ENCODE measurements at places on chromosomes 5 and 9.

GRCh38 chr5:142811866-142812557, 41.8 kb downstream of the ARHGAP26 start:
- no peak for DNase-seq

- DNase-seq = no peak
Observed at GRCh38 chr9:133476941-133477340, 2.0 kb downstream of the SLC2A6 start.

GRCh38 chr9:104961238-104961637, 33.3 kb upstream of the ABCA1 start:
- peak; percentile 62 for DNase-seq

- no peak for DNase-seq
Observed at GRCh38 chr5:82164977-82165713, 113.0 kb downstream of the RPS23 start.

GRCh38 chr5:122494109-122494508, 182.1 kb downstream of the SNCAIP start:
- no peak for DNase-seq

- DNase-seq = no peak
Observed at GRCh38 chr5:152303841-152304240, 101.2 kb downstream of the NMUR2 start.

DNA sequence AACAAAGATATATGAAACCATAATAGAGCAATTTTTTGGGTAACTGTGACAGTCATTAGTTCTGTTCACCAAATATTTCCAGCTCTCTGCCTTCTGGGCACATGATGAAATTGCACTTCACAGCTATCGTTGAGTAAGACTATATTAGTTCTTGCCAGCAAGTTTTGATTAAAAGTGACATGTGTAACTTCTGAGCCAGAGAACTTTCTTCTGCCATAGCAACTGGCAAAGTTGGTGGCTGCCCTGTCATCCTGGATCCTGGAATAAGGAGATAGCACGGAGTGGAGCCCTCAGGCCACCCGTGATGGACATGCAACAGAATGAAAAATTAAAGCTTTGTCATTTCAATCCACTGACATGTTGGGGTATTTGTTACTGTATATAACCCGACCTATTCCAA, 194.4 kb upstream of the VCAN start:
- DNase-seq = no peak

GRCh38 chr5:80399526-80400239, 8.2 kb upstream of the ZFYVE16 start:
- no peak for DNase-seq

DNA sequence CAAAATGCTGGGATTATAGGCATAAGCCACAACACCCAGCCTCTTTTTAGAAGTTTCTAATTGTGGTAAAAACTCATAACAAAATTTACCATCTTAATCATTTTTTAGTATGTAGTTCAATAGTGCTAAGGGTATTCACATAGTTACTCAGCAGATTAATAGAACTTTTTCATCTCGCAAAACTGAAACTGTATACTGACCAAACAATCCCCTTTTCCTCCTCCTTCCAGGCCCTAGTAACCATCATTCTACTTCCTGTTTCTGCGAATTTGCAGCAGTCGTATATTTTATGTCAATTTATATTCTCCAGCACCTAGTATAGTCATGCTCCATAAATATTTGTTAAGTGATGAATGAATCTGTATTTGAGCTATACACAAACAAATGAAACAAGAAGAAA, 86.3 kb upstream of the ERBIN start:
- no peak for DNase-seq

DNA sequence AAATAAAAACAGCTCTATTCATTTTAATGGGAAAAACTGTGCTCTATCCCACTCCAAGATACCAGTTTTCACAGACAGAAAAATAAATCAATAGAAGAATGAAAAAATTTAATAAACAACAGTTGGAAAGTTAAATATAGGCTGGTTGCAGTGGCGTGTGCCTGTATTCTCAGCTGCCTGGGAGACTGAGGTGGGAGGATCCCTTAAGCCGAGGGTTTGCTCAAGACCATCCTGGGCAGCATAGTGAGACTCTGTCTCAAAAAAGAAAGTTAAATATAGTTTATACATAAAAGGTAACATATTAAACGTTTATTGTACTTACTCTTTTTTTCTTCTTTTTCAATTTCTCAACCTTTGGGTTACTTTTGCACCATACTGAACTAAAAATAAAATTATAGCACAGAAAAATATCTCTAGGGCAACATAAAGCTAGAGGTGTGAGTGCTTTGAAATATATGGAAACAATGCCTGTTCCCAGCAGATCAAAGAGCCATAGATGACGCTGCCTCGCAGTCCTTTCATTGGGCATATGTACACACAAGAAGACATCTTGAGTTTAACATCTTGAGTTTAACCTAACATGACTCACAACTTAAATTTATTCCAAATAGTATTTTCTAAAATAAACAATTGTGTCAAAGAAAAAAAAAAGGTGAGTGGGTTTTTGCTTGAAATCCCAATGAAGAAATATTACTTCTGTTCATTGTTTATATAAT, 25.7 kb upstream of the KLF9 start:
- no peak for DNase-seq

GRCh38 chr5:82586181-82586580, 308.0 kb upstream of the RPS23 start:
- no peak for DNase-seq

DNA sequence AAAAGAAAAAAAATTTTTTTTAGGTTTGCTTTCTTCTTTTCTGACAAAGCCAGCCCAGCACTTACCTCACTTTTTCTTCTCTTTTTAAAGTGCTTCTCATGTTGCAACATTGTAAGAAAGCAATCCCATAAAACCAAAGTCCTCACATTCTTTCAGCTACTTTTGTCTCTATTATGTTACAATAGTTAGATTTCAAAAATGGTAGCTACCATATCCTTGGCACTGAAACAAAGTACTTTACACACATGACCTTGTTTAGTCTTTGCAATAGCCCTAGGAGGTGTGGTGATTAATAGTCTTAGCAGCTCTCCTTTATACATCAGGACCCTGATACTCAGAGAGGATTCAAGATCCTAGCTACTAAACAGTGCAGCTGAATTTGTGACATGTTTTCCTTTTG, 23.5 kb upstream of the CARTPT start:
- no peak for DNase-seq

DNA sequence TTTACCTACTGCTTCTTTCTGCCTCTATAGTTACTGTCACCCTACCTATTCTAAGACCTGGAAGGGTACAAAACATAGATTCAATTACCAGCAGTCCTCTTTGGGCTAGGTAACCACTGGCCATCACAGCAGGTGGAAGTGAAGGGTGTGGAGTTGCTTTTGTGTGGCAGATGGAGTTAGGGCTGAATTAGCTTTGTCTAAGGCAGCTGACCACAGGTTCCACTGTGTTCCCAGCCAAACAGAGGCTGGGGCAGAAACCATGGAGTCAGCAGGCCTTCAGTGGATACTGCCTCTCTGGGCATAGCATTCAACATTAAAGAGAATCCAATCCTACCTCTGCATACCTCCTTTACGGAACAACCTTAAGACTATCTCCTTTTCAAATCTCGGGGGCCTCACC, 254.2 kb downstream of the RFX3 start:
- DNase-seq = no peak

GRCh38 chr5:69295088-69295754, 37.4 kb downstream of the CCDC125 start:
- DNase-seq = no peak

GRCh38 chr9:33524306-33524947, 376 bp downstream of the ANKRD18B start:
- DNase-seq = no peak

DNA sequence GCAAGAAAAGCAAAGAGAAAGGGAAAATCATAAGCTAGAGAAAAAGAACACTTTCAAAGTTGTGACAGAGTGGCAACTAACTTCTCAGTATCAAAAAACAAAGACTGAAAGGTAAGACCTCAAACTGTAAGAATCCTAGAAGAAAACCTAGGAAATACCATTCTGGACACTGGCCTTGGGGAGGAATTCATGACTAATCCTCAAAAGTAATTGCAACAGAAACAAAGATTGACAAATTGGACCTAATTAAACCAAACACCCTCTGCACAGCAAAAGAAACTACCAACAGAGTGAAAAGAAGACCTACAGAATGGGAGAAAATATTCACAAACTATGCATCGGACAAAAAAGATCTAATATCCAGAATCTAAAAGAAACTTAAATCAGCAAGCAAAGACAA, 79.1 kb downstream of the FEM1C start:
- no peak for DNase-seq

DNA sequence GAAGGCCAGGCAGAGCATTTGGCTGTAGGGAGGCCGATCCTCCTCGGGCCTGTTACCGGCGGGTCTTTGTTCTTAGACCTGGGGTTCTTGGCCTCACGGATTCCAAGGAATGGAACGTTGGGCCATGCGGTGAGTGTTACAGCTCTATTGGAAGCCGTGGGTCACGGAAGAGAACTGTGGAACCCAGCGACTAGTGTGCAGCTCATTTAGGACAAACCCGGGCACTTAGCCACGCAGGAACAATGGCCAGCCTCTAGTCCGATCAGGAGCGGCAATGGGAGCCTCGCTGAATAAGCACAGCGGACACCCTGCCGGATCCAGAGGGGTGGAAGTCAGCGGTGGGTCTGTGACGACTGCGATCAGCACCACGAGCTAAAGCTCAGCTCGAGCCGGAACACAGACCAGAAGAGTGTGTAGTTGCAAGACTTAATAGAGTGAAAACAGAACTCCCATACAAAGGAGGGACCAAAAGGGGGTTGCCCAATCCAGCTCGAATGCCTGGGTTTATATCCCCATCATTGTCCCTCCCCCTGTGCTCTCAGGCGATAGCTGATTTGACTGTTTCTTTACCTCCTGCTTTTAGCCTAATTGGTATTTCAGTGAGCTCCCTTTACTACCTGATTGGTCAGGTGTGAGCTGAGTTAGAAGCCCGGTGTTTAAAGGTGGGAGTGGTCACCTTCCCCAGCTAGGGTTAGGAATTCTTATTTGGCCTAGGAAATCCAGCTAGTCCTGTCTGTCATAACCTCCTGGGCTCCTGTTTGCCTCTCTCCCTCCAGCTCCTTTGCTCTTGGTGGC, 53.7 kb upstream of the RPL26L1 start:
- DNase-seq = no peak

GRCh38 chr5:62498961-62499360, 79.7 kb upstream of the LRRC70 start:
- no peak for DNase-seq

- DNase-seq = no peak
Observed at GRCh38 chr9:117464941-117465616, 50.2 kb upstream of the ASTN2 start.

GRCh38 chr5:109126481-109126880, 283.3 kb downstream of the PJA2 start:
- no peak for DNase-seq

DNA sequence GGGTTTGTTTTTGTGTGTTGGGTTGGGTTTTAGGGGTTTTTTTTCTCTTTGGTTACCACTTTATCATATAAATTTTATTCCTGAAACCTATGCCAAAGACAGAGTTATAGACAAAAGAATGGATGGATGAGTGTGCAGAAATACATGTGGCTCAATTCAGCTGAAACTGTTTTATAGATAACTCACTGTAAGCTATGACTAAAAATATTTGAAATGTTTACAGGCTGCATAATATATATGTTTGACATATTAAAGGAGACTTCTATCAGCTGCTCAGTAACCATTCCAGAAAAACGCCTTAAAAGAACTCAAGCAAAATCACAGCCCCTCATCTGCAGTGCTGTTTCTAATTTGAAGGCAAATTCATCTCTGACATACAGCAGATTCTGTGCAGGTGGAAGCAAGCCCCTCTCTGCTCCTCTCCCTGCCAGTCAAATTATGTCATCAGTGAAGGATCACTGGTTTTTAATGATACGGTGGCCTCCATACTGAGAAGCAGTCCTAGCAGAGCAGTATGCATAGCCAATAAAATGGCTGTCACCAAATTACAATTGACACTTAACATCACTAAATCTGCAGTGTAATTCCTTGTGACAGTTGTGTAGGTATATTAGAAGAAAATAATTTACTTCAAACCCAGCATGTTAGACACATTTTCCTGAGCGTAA, 301.6 kb downstream of the NR2F1-AS1 start:
- DNase-seq = no peak

- DNase-seq = no peak
Observed at GRCh38 chr9:113163001-113163400, 12.2 kb downstream of the SLC31A2 start.

DNA sequence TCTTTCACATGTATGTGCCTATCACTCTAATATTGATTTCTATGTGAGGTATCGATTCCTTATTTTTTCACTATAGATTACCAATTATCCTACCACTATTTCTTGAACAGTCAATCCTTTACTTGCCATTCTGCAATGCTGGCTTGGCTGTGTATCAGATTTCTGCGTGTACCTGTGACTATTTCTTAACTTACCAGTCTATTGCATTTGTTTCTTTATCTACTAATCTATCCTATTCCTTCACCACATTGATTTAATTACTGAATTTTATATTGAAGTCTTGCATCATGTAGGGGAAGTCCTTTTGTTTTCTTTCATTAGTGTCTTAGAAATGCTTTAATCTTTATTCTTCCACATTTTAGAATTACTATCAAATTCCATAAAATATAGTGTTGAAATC, 684.8 kb downstream of the LRRC70 start:
- DNase-seq = no peak

- DNase-seq = no peak
Observed at GRCh38 chr5:106584268-106584667, 1086.5 kb downstream of the EFNA5 start.

- DNase-seq = no peak
Observed at GRCh38 chr5:10323588-10324488, 16.1 kb upstream of the CMBL start.

DNA sequence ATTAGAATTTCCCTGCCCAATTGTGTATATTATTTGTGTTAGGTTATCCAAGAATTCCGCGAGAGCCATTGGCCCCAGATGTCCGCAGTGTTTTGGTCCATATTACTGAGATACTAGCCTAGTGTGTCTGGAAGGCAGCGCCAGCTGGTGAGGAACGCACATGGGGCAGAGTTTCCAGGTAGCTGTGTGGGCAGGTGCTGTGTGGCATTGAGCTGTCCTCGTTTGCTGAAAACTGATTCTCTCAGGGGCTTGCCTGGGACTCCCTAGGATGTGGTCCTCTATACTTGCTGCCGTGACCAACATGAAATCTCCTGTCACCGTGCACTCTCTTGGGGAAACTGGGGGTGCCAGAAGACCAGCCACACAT, 288.7 kb downstream of the FANCC start:
- DNase-seq = no peak

- no peak for DNase-seq
Observed at GRCh38 chr5:15741591-15741990, 241.6 kb downstream of the FBXL7 start.

DNA sequence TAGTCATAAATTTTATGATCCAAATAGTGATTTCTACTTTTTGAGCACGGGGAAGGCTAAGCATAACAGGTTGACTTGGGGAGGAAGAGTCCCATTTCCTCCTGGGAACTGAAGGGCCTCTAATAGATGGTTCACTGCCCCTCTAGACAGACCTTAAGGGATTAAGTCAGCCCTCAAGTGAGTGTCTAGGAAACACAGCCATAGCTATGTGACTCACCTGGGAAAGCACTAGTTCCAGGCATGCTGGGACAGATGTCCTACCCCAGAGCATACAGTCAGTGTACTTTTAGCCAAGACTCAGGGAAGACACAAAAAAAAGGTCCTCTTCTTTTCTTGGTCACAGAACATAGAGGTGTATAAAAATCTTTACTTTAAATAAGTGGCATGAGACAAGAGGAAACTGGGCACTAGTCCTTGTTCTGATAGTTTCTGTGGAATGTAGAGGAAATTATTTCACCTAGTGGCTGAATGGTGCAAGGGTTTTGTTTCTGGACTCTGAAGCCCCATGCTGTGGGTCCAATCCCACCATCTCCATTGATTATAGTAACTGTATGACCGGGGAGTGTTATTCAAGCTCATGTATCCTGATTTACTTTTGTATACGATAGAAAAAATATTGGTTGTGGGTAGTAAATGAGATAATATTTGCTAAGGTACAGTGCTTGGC, 86.0 kb downstream of the NREP start:
- DNase-seq = no peak
